ENCODE measurements at places on chromosomes 11 and 22. TPM values are rescaled to one million over a fixed set of nuclear protein-coding genes. Genes with fewer than 3 reads are reported as not detected.

Gene SYT13
- total RNA-seq = not detected

Gene MRGPRE
- not detected for total RNA-seq

Gene TSSK2
- not detected for total RNA-seq

Gene TMPRSS13
- 1.4 TPM for total RNA-seq

Gene MS4A6A
- 1.6 TPM for total RNA-seq

Gene SYT8
- not detected for total RNA-seq

Gene DDI1
- total RNA-seq = not detected

Gene FAM83F
- 0.51 TPM for total RNA-seq

Gene CSNK2A3
- 2.6 TPM for total RNA-seq

Gene PNPLA5
- not detected for total RNA-seq

Gene PIWIL4
- 0.61 TPM for total RNA-seq

Gene CHRDL2
- total RNA-seq = not detected

Gene TRIM6
- total RNA-seq = 0.20 TPM

Gene HEPHL1
- not detected for total RNA-seq

Gene OR8B12
- total RNA-seq = not detected
